ENCODE measurements at places on chromosomes 6 and 20.

- DNase-seq: no peak
Observed at GRCh38 chr6:135880066-135880972, 28.8 kb downstream of the PDE7B start.

DNA sequence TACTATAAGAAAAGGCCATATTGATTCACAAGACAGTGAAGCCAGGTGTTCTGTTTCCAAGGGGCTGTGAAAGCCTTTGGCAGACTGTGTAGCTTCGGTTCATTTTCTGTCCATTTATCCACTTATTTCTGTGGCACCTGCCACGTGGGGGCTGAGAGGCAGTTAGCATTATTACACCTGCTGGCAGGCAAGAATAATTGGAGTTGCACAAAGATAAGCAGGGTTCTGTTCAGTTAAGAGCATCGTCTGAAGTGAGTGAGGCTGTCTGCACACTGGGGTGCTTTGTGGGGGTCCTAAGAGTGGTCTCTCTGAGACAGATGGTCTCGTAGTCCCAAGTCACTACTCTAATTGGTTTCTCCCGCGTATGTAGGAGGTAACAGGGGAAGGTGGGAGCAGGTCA, 60.6 kb upstream of the CCN6 start:
- DNase-seq: no peak

GRCh38 chr6:34237316-34237721, 646 bp downstream of the HMGA1 start:
- DNase-seq: no peak

- no peak for DNase-seq
Observed at GRCh38 chr6:52532457-52532856, 44.4 kb downstream of the TRAM2 start.

Data from left hindlimb (tissue), 1 donor.